ENCODE measurements at places on chromosomes 7 and 10. TPM values are rescaled to one million over a fixed set of nuclear protein-coding genes. Genes with fewer than 3 reads are reported as not detected.
A peak's percentile ranks its signal among the peaks of the same experiment; 100 is the strongest.

PCBD1 gene
- total RNA-seq = 103 TPM

MBL2 gene
- total RNA-seq = not detected

ZP3 gene
- 4.0 TPM for total RNA-seq

- no peak for DNase-seq
These were observed 6.5 kb upstream of the MMD2 start for GRCh38 chr7:4965295-4966022.

DNA sequence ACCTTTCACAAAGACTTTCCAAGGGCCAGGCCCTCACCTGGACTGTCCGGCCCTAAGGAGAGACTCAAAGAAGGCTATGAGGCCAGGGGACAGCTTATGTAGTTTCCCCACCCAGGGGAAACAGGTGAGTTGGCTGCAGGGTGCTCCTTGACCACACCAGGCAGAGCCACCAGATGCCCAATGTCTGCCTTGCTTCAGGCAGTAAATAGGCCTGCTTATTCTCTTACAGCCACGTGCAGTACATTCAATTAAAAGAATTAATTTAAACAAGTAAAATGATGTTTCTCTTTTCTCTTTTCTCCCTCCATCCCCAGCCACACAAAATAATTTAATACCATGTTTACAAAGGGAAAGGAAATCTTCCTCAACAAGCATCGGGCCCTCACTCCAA lies 66.6 kb upstream of the ABLIM1 start:
- DNase-seq = no peak

- no peak for DNase-seq
These were observed 395.4 kb downstream of the SFMBT2 start for GRCh38 chr10:7015457-7015856.

DNA sequence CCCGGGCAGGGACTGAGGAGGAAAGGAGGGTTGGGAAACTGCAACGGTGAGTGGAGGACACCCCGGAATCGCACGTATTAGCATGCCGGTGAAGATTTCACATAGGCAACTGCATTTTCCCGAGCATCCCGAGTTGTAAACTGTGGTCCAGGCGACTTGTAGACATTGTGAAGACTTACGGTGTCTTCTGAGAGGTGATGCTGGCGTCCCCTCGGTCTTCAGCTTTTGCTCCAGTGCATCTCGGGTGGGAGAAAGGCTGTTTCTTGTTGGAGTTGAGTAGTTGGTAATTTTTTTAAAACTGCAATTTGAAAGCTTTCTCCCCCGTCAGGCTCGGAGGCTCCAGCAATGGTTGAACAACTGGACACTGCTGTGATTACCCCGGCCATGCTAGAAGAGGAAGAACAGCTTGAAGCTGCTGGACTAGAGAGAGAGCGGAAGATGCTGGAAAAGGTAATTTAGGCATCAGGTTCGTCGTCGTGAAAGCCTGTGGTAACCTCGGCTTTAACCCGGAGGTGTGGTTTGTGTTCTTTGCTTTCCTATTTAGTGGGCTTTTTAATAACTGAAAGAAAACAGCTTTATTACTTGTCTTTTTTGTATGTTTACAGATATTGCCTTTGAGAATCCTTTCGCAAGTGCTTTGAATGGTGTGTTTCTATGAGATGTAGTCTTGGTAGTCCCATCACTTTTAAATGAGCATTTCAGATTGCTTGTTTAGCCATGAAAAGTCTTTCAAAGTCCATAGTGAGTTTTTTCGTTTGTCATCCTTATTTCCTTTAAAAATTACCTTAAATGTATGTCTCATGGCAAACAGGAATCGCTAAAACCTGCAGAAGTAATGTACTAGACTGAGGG lies 687 bp downstream of the HELLS start:
- peak; percentile 9 for DNase-seq

DNA sequence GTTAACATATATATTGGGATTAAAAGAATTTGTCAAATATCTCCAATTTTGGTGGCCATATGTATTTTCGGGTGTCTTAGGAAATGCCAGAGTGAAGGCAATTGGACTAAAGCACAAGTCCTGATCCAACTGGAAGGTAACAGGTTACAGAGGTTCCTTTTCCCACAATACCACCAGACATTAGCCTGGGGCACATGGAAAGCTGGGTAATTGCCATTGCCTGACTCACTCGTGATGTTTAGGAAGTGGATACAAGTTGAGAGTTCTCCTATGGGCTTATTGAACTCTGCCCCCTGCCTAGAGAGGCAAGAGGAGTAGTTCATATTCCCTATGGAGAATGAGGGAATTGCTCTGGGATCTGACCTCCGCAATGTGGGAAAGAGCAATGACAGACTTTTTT lies 5.7 kb downstream of the DNAH11 start:
- no peak for DNase-seq

GRCh38 chr10:79447911-79448731 lies 2.7 kb upstream of the ZCCHC24 start:
- no peak for DNase-seq

DNA sequence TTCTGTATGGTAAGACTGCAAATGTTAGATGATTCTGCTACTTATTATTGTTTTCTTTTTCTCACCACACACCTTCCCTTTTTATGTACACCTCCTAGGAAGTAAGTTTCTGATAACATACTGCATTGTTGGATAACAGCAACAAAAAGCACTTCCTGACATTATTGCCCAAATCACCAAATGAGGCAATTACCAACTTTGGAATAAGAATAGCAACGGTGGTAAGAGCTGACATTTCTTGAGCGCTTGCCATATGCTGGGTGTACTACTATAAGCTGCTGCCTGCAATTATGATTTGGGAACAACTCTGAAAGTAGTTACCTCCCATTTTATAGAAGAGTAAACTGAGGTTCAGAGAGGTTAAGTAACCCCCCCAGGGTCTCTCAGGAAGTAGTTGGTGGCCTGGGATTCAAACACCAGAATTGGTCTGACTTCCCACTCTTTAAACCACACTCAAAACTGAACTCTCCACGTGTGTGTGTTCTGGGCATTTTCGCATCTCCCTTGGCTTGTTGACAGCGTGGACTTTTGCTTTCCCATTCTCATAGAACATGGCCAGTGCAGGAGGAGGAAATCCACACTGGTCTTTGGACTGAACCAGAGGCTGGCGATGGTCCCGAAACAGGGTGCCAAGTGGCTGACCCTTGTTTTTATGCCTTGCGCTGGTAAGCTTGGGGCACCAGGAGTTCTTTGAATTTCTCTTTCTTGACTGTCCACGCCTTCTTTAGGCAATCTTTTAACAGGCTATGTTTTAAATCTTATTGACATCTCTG lies 71.4 kb downstream of the TCF7L2 start:
- no peak for DNase-seq
